ENCODE measurements at places on chromosomes 2 and 18.

- DNase-seq: no peak
Observed at GRCh38 chr2:96112501-96113366, 3.6 kb downstream of the ADRA2B start.

DNA sequence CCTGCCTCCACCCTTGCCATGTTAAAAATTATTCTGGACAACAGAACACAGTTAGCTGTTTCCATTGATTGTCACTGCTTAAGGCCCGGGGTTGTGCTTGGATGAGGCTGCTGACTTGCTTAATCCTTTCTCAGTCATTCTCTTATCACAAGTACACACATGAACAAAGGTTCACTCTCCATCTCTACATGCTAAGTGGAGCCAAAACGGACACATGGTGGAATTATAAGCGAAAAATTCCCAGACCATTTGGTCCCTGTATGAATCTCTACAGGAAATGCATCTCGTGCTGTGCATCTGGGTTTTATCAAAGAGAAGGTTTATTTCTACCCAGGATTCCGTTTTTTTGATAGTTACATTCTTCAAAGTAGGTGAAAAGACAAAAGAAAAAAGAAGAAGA is 177.5 kb upstream of the ETAA1 start:
- DNase-seq: no peak

GRCh38 chr2:163401481-163401880 is 334.3 kb downstream of the FIGN start:
- no peak for DNase-seq

GRCh38 chr18:3122851-3123250 is 96.9 kb downstream of the MYOM1 start:
- DNase-seq: no peak

- no peak for DNase-seq
Observed at GRCh38 chr2:165280356-165280755, 41.1 kb downstream of the SCN2A start.

- no peak for DNase-seq
Observed at GRCh38 chr2:156321243-156321904, 11.1 kb downstream of the NR4A2 start.

- no peak for DNase-seq
Observed at GRCh38 chr2:136828162-136828561, 62.8 kb downstream of the THSD7B start.

DNA sequence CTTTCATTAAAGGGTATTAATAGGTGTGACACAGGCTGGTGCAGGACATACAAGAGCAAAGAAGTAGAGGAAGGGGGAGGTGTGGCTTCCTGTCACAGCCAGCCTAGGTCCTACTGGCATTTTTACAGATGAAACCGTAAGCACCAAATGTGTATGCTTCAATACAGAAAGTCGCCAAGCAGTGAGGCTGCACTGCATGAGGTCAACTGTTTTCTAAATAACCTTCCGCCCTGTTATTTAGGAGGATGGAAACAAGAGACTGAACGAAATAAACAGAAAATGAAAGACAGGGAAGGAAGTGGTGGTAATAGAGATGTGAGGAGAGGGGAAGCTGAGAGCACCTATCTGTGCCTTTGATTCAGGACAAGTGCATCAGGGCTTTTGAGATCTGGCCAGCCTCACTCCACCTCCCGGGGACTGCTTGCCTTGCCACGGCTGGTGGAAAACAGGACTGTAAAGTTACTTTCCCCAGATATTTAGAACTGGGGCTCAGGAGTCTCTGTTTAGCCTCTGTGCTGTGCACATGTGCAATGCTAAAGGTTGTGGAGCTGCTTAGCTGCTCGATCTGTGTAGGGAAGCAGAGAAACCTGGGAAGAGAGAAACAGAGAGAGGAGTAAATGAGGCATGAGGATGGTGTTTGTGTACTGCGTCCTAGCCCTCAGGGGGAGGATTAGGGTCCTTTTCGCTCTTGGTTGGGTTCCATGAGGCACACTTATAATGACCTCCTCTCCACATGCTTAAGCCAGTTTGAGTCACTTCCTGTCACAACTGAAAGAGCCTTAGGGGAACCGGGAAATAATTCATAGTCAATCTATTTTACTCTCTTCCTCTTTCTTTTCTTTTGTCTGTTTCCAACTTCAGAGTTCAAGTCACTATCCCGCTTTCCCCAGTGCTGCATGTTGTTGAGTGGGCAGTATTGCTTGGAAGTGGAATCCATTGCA is 62.3 kb upstream of the BOD1L2 start:
- no peak for DNase-seq

- no peak for DNase-seq
Observed at GRCh38 chr2:6754419-6754818, 111.3 kb downstream of the CMPK2 start.

DNA sequence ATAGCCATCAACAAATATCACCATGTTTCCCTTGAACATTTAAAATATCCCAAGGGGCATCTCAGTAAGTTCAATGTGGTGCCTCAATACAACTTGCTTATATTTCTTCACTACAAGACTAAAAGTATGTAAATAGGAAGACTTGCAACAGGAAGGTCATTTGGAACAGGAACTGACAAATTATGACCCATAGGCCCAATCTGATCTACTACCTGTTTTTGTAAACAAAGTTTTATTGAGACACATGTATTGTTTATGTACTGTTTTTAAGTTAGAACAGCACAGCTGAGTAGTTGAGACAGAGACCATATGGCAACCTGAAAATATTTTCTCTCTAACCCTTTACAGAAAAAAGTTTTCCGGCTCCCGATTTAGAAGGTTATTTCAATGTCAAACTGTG is 154.8 kb upstream of the TFPI start:
- no peak for DNase-seq

DNA sequence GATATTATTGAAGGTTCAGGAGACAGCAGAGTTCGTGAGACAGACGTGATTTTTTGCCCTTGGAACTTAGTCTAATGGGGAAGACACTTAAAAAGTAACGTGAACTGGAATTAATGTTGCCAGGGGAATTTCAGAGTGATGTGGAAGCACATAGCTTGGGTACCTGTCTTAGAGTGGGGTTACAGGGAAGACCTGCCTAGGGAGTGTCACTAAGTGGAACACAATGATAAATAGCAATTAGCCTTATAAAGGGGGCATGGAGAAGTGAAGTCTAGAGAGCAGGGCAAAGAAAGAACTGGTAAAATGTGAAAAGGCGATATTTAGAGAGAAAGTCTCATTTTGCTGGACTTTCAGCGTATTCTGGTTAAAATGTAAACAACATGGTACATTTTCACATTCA is 306.0 kb upstream of the TCF4 start:
- DNase-seq: no peak

DNA sequence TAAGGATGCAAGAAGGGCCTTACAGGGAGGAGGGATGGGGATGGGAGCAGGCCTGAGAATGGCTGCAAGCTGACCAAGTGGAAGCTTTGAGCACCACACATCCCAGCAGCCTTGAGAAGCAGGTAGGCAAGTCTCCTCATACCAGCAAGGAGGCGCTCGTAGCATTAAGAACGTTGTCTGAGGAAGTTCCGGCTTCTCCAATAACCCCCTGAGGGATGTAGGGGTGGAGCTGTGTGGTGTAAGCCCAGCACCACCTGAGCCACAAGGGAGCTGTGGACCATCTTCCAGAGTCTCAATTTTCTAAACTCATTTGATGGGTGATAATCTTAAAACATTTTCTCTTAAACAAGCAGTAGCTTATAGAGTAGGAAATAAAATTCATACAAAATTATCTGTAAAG is 50.6 kb downstream of the ST3GAL5 start:
- DNase-seq: no peak

DNA sequence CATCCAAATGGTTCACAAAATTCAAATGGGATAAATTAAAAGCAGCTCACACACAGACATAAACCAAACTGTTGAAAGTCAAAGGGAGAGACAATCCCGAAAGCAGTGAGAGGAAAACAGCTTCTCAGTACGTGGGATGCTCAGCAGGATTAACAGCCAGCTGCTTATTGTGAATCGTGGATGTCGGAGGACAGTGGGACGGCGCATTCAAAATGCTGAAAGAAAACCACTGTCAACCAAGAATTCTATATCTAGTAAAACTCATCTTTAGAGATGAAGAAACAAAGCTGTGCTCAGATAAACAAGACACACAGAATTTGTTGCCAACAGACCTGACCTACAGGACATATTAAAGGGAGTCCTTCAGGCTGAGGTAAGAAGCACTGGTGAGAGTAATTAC is 102.9 kb downstream of the NFATC1 start:
- no peak for DNase-seq

- no peak for DNase-seq
Observed at GRCh38 chr2:1837458-1837857, 93.1 kb upstream of the PXDN start.

DNA sequence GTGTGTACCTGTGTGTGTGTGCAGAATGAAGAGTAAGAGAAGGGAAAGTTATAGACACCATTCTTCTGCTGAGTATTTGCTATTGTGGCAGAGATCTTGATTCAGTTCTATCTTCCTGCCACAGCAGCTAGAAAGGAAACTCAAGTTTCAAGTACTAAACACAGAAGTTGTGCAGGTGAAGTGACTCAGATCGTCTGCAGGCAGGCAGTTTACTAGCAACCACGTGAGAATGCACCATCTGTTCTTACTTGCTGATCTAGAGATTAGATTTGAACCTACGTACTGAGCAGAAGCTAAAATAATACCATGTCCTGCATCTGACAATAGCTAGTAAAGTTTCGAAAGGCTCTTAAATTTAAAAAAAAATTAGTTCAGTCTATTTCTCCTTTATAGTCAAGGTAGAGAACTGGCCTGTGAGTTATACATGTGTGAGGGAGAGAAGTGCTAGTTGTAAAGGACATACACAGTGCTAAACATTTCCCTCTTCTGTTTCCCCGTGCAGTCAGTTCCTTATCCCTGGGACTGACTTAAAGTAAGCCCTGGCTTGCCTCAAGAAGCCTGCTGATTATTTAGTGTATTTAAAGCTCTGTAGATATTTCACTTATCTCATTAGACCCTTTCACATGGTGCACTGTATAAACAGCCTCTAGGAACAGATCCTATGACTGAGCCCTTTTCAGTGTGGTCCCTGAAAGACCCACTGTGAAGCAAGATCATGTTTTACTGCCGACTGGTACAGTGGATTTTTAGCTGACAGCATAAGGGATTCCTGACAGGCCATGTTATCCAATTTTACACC is 45.0 kb downstream of the SLC38A11 start:
- DNase-seq: no peak
